Activated CD4-positive, CD25-positive, alpha-beta regulatory T cell treated with anti-CD3 and anti-CD28 coated beads, Interleukin-2, amount 50 U/mL, for 72 hours (primary cell): ENCODE measurements at places on chromosomes 3 and 15.

DNA sequence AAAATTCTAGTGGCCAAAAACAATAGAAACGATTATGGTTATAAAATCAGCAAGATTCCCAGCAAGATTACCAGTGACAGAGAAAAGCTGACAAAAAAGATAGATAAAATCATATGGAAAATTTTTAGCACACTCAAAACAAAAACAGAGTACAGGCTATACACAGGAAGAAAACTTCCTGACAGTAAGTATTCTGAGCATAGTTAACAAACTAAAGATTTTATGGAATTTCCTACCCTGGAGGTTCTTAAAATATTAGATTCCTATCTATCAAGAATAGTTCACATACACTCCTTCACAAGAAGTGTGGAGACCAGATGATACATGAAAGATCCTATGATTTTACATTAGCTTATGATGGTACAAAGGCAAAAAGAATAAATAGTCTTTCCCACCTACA, 50.8 kb downstream of the ZNF148 start:
- DNase-seq, result no peak

DNA sequence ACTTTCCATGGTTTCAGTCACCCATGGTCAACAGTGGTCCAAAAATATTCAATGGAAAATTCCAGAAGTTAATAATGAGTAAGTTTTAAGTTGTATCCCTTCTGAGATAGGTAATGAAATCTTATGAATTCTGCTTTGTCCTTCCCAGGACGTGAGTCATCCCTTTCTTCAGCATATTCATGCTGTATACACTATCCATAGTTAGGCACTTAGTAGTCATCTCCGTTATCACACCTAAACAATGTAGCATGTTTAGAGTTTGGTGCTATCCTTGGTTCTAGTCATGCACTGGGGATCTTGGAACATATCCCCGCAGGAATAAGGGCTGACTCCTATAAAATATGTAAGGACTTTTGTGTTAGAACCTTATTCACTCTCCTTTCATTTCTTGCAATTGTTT, 153.2 kb downstream of the UNC13C start:
- DNase-seq, result no peak

DNA sequence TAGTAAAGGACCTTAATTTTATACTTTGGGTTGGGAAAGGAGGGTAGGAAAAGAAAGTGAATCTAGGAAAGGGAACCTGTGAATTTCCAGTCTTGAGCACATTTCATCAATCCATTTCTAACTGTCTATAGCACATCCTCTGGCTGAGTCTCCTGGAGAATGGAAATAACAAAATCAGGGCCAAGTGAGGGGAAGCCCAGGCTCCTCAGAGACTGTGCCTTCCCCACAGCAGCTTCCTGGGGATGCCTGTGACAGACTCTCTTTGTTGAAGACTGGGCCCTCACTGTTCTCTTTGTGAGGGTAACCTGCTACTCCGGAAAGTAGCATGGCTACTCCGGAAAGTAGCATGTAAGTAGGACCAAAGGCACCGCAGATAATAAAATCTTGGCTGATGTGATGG, 22.6 kb upstream of the CSPG5 start:
- DNase-seq, result no peak

- DNase-seq, result no peak
Measured at GRCh38 chr3:174387736-174388135, 471.4 kb upstream of the NAALADL2 start.

GRCh38 chr3:73245459-73245858, 184.0 kb downstream of the EBLN2 start:
- DNase-seq, result no peak

- DNase-seq, result no peak
Measured at GRCh38 chr15:98315971-98316370, 332.4 kb upstream of the IGF1R start.

GRCh38 chr3:142272200-142272891, 47.0 kb upstream of the GK5 start:
- no peak for DNase-seq

- no peak for DNase-seq
Measured at GRCh38 chr3:122458992-122459391, 43.1 kb upstream of the WDR5B start.

- DNase-seq, result no peak
Measured at GRCh38 chr15:25732191-25732590, 130.9 kb downstream of the ATP10A start.

DNA sequence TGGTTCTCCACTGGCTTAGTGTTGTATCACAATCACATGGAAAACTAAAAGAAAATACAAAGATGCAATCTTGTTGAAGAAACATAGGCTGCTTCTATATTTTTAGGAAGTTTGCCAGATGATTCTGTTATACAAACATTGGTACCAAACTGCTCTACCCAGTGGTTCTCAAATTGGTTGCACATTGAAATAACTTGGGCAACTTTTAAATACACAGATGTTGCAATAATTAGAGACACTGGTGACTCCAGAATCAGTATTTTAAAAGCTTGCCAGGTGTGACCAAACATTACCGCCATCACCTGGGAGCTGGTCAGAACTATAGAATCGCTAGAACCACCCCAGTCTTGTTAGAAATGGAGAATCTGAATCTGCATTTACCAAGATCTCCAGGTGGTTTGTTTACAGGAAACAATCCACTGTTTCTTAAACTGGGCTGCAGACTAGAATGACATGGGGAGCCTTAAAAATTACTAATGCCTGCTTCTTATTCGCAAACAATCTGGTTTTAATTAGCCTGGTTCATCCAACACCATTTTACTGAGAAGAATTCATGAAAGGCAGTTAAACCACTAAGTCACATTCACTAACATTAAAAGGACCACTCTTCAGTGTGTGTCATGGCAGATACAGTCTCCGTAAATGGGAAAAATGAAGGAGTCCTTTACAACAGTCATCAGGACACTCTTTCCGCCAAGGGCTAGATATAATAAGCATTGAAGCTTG, 76.5 kb downstream of the ACAP2 start:
- DNase-seq, result no peak

DNA sequence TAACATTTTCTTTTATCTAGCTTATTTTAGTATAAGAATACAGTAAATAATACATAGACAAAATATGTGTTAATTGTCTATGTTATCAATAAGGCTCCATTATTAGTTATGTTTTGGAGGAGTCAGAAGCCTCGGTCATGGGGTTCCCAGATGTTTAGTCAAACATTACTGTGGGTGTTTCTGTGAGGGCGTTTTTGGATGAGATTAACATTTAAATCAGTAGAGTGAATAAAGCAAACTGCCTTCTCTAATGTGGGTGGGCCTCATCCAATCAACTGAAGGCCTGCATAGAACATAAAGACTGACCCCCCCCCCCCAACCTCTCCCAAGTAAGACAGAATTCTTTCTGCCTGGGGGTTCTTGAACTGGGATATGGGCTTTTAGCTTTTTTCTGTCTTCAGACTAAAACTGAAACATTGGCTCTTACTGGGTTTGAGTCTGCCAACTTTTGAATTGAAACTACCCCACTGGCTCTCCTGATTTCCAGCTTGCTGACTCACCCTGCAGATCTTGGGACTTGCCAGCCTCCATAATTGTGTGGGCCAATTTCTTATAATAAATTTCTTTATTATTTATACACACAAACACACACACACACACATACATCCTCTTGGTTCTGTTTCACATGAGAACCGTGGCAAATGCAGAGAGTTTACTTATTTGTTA, 192.0 kb downstream of the TPRG1 start:
- DNase-seq, result no peak

DNA sequence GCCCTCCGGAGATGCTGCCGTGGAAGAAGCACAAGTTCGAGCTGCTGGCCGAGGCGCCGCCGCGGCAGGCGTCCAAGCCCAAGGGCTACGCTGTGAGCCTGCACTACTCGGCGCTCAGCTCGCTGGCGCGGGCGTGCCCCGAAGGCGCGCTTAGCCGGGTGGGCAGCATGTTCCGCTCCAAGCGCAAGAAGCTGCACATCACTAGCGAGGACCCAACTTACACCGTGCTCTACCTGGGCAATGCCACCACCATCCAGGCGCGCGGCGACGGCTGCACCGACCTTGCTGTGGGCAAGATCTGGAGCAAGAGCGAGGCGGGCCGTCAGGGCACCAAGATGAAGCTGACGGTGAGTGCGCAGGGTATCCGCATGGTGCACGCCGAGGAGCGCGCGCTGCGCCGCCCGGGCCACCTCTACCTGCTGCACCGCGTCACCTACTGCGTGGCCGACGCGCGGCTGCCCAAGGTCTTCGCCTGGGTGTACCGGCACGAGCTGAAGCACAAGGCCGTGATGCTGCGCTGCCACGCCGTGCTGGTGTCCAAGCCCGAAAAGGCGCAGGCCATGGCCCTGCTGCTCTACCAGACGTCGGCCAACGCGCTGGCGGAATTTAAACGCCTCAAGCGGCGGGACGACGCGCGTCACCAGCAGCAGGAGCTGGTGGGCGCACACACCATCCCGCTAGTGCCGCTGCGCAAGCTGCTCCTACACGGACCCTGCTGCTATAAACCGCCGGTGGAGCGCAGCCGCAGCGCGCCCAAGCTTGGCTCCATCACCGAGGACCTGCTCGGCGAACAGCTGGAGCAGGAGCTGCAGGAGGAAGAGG, 1.3 kb downstream of the FAM43A start:
- DNase-seq, result peak; percentile 44
